HCT116 (cell line): ENCODE measurements at places on chromosomes 7 and 10.
A peak's percentile ranks its signal among the peaks of the same experiment; 100 is the strongest.

- DNase-seq: peak; percentile 16
Measured at GRCh38 chr10:26755443-26755903, 58.0 kb downstream of the PDSS1 start.

DNA sequence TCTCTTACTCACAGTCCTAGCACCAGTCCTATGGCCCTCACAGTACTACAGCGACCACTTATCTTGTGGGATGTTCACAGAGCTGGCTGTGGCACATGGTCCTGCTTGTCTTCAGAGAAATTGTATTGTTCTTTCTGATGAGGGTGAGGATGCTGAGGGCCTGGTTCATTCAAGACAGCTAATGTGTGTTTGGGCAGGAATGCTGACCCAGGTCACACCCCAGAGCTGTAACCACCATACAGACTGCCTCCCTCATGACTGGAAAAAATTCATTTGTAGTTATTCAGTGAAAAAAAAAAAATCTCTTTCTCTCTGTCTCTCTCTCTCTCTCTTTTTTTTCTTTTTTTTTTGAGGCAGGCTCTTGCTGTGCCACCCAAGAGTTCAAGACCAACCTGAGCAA lies 83.5 kb downstream of the KLF6 start:
- no peak for DNase-seq

DNA sequence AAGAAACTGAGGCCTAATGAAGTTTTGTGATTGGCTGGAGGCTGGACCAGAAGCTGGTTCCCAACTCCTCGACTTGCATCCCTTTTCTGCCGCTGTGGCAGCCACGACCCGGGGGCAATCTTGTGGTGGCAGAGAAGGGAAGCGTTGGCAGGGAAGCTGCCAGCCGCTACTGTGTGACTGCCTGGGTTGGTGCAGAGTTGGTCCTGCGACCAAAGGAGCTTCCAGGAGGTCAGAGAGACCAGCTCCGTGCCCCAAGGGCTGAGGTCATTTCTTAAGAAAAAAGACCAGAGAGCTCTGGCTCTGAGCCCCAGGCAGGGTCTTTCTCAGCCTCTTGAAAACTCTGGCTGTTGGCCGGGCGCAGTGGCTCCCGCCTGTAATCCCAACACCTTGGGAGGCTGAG lies 47.2 kb downstream of the PRF1 start:
- no peak for DNase-seq

- DNase-seq: no peak
Measured at GRCh38 chr10:46297406-46298204, 10.8 kb downstream of the ANTXRL start.

DNA sequence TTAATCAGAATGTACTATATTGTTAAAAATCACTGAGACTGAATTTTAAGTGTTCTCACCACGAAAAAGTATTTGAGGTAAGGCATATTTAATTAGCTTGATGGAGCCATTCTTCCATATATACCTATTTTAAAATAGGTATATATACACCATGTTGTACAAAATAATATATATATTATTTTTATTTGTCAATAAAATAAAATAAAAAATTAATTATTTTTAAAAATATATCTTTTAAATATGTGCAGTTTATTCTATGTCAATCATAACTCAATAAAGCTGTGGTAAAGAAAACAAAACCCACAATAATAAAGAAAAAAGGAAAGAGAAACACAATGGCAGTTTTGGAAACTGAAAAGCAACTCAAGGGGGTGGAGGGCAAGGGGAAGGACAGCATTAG lies 33.6 kb upstream of the TFEC start:
- DNase-seq: no peak

DNA sequence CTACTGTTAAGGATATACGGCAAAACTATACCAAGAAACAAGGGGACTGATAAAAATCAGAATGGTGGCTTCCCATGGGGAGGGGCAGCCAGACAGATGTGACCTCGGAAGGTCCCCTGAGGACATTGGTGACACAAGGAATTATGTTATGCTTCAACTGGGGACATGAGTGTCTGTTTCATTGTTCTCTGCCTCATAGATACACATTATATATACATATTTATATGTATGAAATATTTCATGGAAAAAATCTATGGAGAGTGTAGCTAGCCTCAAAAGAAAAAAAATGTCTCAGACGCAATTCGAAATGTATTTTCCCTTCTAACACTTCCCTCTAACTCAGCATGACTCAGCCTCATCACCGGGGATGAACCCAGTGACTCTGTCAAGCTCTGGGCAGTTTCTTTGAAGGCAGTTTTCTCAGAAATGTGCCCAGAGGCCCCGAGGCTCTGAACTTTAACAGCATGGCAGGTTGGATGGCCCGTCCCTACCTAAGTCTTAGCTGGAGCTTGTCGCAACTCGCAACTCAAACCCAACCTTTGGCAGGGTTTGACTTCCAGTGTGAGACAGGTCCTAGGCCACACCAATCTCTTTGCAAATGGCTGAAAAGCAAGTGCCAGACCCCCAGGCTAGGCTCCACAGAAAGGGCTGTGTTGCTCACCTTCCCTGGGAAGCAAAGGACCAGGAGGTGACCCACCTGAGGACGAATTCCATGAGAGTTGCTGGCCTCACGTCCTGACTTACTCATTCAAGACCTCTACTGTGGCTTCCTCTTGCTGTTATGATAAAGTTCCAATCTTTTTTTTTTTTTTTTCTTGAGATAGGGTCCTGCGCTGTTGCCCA lies 86.9 kb downstream of the CARD11 start:
- peak; percentile 15 for DNase-seq

- DNase-seq: no peak
Measured at GRCh38 chr7:842431-843031, 10.3 kb downstream of the SUN1 start.

GRCh38 chr10:36424502-36424901 lies 700.9 kb upstream of the ANKRD30A start:
- no peak for DNase-seq
